ENCODE measurements at places on chromosomes 16 and 17. TPM values are rescaled to one million over a fixed set of nuclear protein-coding genes. Genes with fewer than 3 reads are reported as not detected.
A peak's percentile ranks its signal among the peaks of the same experiment; 100 is the strongest.

MT1H gene
- total RNA-seq: not detected

KRTAP2-1 gene
- total RNA-seq: not detected

USP31 gene
- 19.0 TPM for total RNA-seq

ALOX12 gene
- total RNA-seq: not detected

RASD1 gene
- total RNA-seq: 6.3 TPM

NR1D1 gene
- 8.5 TPM for total RNA-seq

HSF4 gene
- 34.5 TPM for total RNA-seq

GRCh38 chr17:31900877-31901276 is 631 bp downstream of the UTP6 start:
- H3K27ac ChIP-seq: peak overlapping the region; percentile 81
- H3K36me3 ChIP-seq: peaks cover 35% of the 10 kb centered on the region
- H3K4me1 ChIP-seq: peaks cover 15% of the 10 kb centered on the region
- no peaks in the 10 kb centered on the region for H3K27me3 ChIP-seq
- H3K4me3 ChIP-seq: peak overlapping the region; percentile 63

GRCh38 chr17:8707332-8708024 is 37.2 kb downstream of the CCDC42 start:
- no peaks in the 10 kb centered on the region for H3K27me3 ChIP-seq
- peak overlapping the region; percentile 55 for H3K27ac ChIP-seq
- H3K36me3 ChIP-seq: no peaks in the 10 kb centered on the region
- no peak for DNase-seq
- peaks cover 25% of the 10 kb centered on the region for H3K4me1 ChIP-seq

- no peaks in the 10 kb centered on the region for H3K27me3 ChIP-seq
- H3K36me3 ChIP-seq: no peaks in the 10 kb centered on the region
Measured at GRCh38 chr16:1590366-1590765, 21.5 kb downstream of the IFT140 start.

GRCh38 chr16:79610771-79611170 is 10.2 kb upstream of the MAF start:
- no peaks in the 10 kb centered on the region for H3K36me3 ChIP-seq
- H3K4me1 ChIP-seq: no peaks in the 10 kb centered on the region
- H3K4me3 ChIP-seq: no peak overlapping the region
- no peaks in the 10 kb centered on the region for H3K27me3 ChIP-seq
- DNase-seq: no peak
- H3K27ac ChIP-seq: no peak overlapping the region

GRCh38 chr16:6341981-6342380 is 990.7 kb upstream of the RBFOX1 start:
- no peaks in the 10 kb centered on the region for H3K27me3 ChIP-seq
- DNase-seq: no peak
- no peaks in the 10 kb centered on the region for H3K4me1 ChIP-seq
- no peak overlapping the region for H3K4me3 ChIP-seq

- H3K36me3 ChIP-seq: no peaks in the 10 kb centered on the region
- peak overlapping the region; percentile 45 for H3K4me3 ChIP-seq
- peak overlapping the region; percentile 97 for H3K27ac ChIP-seq
- H3K27me3 ChIP-seq: no peaks in the 10 kb centered on the region
Measured at GRCh38 chr17:57892820-57893595, 43.2 kb upstream of the MRPS23 start.

DNA sequence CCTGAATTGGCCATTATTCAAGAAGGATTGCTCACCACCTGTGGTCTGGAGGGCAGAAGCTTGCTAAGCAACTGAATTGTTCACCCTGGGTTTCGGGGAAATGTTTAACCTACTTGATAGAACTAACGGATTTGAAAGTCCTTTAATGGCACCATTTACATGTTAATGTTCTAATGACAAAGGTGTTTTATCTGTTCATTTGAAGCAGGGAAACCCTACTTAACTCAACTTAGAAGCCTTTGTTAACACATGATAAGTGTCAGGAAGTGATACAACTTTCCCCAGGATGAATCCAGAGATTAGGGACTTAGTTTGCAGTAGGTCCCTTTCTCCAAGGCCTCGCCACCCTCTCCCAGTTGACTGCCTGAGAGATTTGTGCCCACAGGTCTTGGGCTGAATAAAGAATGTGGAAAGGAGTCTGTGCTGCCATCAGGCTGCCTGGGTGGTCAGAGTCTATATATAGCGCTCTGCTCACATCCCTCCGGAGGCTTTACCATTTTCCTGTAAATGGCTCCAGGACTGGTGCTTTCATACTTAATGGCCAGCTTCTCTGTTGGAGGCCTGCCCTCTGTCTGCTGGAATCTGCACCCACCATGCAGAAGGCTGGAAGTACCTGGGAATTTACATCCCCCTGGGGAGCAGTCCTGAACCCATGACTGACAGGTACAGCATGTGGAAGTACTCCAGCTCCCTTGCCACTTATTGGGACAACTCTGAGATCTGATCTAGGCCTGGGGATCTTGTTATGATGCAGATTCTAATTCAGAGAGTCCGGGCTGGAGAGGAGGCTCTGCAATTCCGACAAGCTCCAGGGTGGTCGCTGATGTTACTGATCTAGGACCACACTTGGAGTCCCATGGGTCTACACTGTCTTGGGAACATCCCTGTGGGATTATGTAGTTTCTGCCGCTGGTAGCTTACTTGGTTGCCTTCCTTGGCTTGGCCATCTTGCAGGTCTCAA is 99.9 kb downstream of the ASIC2 start:
- peaks cover 74% of the 10 kb centered on the region for H3K27me3 ChIP-seq
- no peak for DNase-seq
- H3K4me1 ChIP-seq: no peaks in the 10 kb centered on the region
- H3K36me3 ChIP-seq: no peaks in the 10 kb centered on the region
- H3K4me3 ChIP-seq: no peak overlapping the region

GRCh38 chr16:80948886-80949493 is 57.7 kb downstream of the CMC2 start:
- no peak overlapping the region for H3K4me3 ChIP-seq
- DNase-seq: peak; percentile 24
- H3K36me3 ChIP-seq: no peaks in the 10 kb centered on the region
- no peak overlapping the region for H3K27ac ChIP-seq

DNA sequence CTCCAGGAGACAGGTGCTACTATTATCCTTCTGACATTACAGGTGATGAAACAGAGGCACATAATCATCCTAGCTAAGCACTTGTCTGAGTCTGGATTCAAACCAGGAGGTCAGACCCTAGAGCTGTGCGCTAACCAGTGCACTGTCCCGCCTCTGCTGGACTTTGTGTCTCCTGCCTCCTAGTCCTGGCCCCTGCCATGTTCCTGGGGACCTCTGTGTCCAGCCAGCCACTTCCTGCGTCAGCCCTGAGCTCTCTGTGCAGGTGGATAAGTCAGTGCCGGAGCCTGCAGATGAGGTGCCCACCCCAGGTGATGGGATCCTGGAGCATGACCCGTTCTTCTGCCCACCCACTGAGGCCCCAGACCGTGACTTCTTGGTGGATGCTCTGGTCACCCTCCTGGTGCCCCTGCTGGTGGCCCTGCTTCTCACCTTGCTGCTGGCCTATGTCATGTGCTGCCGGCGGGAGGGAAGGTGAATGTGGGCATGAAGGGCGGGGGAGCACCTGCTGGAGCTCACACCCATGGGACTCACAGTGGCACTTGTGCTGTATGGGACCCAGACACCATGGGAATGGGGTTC is 4.2 kb downstream of the SGCA start:
- DNase-seq: no peak
- H3K27me3 ChIP-seq: no peaks in the 10 kb centered on the region
- H3K36me3 ChIP-seq: no peaks in the 10 kb centered on the region
- H3K4me1 ChIP-seq: peaks cover 40% of the 10 kb centered on the region
- H3K27ac ChIP-seq: peak overlapping the region; percentile 80

DNA sequence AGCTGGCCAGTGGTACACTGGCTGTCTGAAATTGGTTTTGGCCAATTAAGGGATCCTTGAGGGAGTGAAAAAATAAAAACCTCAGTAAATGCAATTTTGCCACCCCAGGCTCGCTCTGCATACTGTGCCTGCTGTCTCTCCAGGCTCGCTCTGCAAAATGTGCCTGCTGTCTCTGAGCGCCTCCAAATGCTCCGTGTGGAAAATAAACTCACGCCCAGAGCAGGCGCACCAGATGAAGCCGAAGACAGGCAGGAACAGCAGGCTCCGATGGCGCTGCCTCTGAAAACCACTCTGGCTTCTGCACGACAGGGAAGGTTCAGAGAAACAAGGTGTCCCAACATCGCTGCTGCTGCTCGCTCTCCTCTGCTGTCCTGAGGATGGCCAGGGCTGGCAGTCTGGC is 29.1 kb downstream of the SNN start:
- H3K4me3 ChIP-seq: no peak overlapping the region
- no peak for DNase-seq
- no peak overlapping the region for H3K27ac ChIP-seq
- peaks cover 8% of the 10 kb centered on the region for H3K4me1 ChIP-seq
- H3K27me3 ChIP-seq: no peaks in the 10 kb centered on the region

DNA sequence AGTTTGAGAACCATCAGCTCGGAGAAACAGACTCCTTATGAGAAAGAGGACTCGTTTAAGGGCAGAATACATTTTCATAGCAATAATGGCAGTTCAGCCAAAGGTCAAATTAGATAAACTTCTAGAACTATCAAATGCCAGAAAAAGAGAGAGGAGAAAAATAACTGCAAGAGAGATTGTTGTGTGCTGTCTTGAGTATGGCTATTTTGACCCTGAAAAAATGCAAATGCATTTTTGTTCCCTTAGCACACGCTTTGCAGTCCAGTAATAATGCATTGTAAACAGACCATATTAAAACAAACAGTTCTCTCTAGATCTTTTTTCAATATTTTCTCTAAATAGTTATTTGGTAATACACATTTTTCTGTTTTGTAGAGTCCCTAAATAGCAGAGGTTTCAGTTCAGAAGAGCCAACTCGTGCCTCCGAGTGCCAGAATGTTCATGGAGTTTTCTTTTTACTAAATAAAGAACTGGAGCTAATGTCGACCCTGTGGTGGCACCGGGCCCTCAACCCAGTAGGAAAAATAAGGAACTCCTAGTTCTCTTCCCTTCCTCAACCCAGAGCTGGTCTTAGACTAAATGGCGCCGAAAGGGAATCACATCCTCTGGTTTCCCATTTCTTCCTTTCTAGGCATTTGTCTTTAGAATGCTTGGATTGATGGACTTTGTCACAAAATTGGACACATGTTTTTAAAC is 298.0 kb downstream of the MAP2K4 start:
- no peaks in the 10 kb centered on the region for H3K27me3 ChIP-seq
- no peak overlapping the region for H3K4me3 ChIP-seq
- DNase-seq: no peak
- H3K4me1 ChIP-seq: no peaks in the 10 kb centered on the region
- H3K36me3 ChIP-seq: no peaks in the 10 kb centered on the region

DNA sequence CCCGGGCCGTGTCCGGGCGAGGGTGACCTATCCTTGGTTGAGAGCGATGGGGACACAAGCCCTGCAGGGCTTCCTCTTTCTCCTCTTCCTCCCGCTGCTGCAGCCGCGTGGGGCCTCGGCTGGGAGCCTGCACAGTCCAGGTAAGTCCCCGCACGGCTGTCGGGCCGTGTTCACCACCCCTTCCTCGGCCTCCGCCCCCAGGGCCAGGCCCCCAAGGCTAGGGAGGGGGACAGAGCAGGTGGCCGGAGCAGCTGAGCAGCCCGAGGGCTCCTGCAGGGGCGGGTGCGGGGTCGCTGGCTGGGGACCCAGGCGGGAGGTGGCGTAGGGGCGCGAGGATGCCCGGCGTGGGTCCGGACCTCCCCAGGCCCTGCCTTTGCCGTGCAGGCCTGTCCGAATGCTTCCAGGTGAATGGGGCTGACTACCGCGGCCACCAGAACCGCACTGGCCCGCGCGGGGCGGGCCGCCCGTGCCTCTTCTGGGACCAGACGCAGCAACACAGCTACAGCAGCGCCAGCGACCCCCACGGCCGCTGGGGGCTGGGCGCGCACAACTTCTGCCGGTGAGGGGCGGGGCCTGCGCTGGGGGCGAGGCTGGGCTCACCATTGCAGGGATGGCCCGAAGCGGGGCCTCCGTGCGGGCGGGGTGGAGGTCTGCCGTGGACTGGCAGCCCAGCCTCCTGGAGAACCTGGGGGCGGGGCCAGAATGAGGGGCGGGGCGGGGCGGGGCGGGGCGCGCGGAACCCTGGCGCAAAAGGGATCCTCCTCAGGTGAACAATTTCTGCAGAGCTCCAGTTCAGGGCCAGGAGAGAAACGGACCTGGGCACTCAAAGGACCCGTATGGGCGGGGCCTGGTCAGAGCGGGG is 631 bp downstream of the KREMEN2 start:
- peaks cover 86% of the 10 kb centered on the region for H3K27me3 ChIP-seq
- peaks cover 55% of the 10 kb centered on the region for H3K4me1 ChIP-seq
- H3K36me3 ChIP-seq: no peaks in the 10 kb centered on the region
- H3K4me3 ChIP-seq: peak overlapping the region; percentile 41

DNA sequence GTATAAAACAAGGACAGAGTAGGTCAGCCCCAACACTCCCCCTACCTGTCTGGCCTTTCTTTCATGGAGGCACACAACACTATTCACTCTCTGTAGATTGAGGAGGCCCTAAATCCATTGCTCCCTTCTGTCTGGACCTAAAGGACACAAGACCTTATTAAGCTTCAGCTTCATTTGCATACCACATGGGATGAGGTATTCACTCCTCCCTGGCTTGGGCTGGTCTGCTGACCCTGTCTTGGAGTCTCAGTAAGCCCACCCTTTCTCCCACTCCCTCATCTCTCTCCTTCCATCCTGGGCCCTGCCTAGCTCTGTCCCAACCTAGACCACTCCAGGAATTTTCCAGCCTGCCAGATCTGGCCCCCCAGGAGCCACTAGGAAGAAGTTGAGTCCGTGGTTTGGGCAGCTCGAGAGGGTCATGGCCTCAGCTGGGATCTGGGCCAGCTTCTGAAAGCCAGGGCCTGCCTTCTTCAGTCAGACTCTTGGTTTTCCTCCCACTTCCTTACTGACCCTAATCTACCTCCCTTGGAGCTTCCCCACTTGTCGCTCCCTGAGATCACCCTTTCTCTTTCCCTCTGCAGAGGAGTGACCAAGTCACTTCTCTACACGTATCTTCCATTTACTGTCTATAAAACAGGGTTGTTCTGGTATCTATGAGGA is 6.5 kb upstream of the LLGL1 start:
- no peak overlapping the region for H3K4me3 ChIP-seq
- H3K36me3 ChIP-seq: no peaks in the 10 kb centered on the region
- no peak overlapping the region for H3K27ac ChIP-seq
- no peak for DNase-seq

DNA sequence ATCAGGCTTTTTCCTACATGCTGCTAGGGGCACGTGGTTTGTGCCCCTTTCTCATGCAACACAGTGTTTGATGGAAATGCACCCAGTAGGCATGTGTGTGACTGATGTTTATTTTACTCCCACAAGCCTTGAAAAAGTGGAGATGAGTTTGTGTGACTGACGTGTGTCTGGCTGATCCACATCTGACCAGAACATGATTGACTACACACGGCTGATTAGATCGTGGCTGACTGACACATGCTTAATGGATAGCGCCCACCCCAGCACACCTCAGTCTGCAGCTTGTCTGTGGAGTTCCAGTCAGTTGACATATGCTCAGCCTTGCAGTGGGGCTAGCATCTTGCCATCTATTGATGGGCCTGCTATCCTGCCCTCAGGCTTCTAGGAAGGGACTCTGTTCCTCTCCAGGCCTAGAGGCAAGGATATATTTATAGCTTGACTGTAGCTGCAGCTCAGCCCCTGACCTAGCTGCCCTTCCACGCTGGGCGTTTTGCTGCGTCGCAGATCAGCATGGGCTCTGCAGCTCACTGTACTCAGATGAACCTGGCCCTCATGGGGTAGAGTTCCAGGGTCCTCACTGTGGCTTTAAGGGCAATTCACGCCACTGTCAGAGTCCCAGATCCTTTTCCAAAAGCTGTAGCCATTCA is 112.3 kb downstream of the HS3ST2 start:
- DNase-seq: no peak
- no peaks in the 10 kb centered on the region for H3K27me3 ChIP-seq
- H3K4me3 ChIP-seq: no peak overlapping the region
- peaks cover 3% of the 10 kb centered on the region for H3K4me1 ChIP-seq

- H3K36me3 ChIP-seq: no peaks in the 10 kb centered on the region
- H3K4me1 ChIP-seq: no peaks in the 10 kb centered on the region
- no peaks in the 10 kb centered on the region for H3K27me3 ChIP-seq
- no peak overlapping the region for H3K4me3 ChIP-seq
- DNase-seq: no peak
- H3K27ac ChIP-seq: no peak overlapping the region
Measured at GRCh38 chr17:70271672-70272071, 102.3 kb downstream of the KCNJ2 start.
